Hematopoietic multipotent progenitor cell treated with erythropoietin and hydrocortisone succinate and interleukin-3 and kit ligand, for 17 days (in vitro differentiated cells): ENCODE measurements at places on chromosomes 6 and 20.
A peak's percentile ranks its signal among the peaks of the same experiment; 100 is the strongest.

- no peak for DNase-seq
These were observed 421.5 kb downstream of the CDKAL1 start for GRCh38 chr6:20955751-20956150.

DNA sequence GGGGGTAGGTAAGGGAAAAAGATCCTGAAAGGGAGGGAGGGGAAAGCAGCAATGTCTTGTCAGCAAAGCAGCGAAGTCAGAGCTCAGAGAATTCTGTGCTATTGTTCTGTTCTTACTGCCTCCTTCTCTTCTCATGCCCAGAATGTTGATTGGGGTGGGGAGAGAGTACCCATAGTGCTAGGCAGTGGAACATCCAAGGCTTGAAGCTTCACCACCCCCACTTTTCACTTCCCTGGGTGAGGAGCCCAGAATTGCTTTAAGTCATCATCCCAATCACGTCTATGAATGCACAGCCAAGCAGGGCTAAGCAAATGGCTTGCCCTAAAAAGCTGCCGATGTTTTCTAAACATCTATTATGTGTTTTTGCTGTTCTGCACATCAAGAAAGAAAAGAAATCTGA, 16.5 kb downstream of the REPS1 start:
- DNase-seq = no peak

DNA sequence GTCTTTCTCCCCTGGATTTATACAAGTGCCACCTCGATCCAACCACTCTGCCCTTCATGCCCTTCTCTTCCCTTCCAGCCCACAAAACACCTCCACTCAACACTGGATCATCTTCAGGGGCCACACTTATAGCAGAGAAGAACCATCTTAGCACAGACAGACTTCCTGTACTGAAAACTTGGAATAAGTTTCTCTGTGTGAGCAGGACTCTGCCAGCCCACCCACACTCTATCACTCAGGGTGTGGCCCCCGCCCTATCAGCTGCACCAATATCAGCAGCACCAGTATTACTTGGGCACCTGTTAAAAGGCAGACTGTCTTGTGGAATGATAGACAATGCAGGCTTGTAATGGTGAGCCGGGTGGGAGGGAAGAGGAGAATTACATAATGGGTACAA, 86.7 kb downstream of the SCML4 start:
- no peak for DNase-seq

DNA sequence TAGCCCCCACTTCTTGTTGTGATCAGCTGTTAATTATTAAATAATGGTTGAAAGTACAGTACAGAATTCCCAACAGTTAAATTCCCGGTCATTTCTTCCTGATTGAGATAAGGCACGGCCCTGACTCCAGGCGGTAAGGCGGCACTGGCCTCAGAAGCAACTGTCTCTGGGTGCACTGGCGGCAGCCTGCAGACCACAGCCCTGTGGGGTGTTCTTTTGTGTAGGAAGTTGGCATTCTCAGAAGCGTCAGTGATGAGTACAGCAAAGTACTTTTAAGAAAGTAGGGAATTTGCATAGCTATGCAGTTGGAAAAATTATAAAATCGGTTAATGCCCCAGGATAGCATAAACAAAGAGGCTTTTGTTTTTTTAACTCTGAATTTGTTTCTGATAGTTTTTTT, 50.5 kb downstream of the SAMD5 start:
- DNase-seq = no peak

DNA sequence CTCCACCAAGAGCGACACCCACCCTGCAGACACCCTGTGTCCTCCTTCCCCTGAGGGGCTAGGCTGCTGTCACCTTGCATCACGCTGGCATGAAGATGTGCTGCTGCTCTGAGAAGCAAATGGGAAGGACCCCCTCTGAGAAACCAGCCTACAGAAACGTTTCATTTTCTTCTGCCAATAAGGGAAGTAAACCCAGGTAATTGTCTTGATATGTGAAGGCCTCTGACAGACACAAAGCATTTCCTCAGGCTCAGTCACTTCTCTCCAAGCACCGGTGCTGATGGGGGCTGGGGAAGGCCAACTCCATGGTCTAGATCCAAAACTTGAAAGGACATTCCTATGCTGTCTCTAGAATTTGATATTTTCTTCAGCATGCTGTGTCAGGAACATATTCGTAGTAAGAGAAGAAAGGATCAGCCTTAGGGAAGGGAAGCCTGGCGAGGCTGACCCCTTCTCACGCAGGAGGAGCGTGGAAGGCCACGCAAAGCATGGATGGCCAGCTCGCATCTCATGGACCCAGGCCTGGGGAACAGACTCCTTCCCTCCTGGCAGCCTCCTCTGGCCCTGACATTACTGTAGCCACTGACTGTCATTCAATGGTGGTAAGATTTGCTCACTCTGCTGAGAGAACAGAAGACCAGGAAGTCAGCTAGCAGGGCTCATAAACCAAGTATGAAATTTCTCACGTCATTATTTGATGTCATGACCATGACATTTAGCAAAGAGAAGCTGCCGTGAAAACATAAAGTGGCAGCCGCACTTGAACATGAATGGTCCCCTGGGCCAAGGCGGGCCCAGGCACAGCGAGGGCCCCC, 20.4 kb downstream of the ACSS1 start:
- no peak for DNase-seq

GRCh38 chr6:36065916-36066315, 38.3 kb downstream of the MAPK14 start:
- no peak for DNase-seq

DNA sequence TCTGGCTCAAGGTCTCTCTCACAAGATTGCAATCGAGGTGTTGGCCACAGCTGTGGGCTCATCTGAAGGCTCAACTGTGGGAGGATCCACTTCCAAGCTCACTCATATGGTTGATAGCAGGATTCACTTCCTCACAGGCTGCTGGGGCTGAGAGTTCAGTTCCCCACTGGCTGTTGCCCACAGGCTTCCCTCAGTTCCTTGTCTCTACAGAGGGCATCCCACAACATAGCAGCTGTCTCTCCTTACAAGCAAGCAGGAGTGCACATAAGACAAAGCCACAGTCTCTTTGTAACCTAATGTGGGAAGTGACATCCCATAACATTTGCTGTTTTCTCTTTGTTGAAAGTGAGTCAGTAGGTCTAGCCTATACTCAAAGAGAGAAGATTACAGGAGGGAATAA, 14.0 kb downstream of the SPATS1 start:
- no peak for DNase-seq

- DNase-seq = no peak
These were observed 398.6 kb downstream of the KHDRBS2 start for GRCh38 chr6:61887423-61887822.

DNA sequence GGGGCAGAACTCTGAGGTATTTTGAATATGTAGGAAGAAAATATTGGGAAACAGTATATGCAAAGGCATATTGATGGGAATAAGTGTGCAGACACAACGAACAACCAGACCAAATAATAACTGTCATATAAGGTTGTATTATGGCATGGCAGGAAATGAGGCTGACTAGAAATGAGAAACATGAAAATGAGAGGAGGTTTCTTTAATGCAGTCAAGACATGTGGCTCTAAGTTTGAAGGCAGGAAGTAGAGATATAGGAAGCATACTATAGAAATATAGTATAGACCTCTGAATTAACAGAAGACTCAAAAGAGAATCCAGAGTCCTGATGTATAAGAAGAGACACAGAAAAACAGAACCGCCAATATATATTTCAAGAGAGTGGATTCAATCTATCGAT, 459.7 kb upstream of the PTCHD4 start:
- DNase-seq = no peak

GRCh38 chr6:14707971-14708465, 537.9 kb upstream of the JARID2 start:
- DNase-seq = no peak

DNA sequence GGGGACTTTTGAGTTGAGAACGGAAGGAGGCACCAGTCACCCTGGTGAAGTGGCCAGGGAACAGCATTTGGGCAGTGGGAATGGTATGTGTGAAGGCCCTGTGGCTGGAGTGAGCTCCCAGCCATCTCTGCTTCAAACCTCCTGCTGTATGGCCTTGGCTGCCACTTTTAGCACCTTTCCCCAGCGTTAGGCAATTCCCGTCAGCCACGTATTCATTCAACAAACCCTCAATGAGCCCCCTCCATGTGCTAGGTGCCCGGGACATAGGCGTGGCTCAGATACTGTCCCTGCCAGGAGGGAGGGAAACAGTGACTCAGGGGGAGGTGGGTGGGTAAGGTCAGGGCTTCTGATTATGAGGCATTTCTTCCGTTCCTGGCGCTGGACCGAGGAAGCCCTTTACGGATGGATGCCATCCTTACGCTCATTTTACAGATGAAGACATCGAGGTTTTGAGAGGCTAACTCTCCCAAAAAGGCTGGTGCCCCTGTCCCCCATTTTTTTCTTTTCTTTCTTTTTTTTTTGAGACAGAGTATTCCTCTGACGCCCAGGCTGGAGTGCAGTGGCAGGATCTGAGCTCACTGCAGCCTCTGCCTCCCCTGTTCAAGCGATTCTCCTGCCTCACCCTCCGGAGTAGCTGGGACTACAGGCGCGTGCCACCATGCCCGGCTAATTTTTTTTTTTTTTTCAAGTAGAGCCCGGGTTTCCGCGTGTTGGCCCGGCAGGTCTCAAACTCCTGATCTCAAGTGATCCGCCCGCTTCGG, 37.5 kb downstream of the SRC start:
- peak; percentile 34 for DNase-seq

DNA sequence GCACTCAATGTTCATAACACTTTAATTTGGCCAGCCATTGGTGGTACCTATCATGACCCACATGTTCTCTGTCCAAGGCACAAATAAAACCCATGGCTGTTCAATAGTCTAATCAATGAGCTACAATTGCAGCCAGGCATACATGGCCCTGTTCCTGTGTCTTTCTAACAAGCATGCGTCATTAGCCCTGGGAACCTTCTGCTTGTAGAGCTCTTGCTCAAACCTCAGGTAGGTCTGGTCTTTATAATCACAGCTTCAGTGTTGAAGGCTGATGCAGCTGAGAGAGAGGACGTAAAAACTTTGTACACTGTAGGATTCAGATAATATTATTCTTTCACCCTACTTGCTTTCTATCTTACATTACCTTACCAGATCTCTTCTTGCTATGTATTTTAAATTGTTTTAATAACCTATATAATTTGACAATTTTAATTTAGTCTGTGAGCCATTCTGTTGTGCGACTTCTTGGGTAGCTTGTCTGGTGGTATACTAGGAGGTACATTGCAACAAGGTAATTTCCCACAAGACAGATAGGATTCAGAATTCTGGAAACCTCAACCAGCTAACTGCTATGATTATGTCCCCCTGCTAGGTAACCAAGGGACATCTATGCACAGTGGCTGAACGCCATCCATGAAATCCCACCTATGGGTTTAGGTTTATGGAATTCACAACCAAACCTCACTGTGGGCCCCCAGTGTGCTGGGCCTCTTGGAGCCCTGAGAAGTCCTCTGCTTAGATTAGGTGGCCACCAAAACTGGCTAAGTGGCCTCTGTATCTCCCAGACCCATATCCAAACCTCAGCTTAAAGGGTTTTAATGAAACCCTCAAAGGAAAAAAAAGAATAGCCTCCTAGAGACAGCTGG, 55.4 kb upstream of the RIPOR2 start:
- DNase-seq = no peak

- DNase-seq = no peak
These were observed 21.2 kb downstream of the CUL9 start for GRCh38 chr6:43203029-43203717.

GRCh38 chr6:61935242-61935846, 350.7 kb downstream of the KHDRBS2 start:
- DNase-seq = no peak

- DNase-seq = no peak
These were observed 119.0 kb upstream of the STMND1 start for GRCh38 chr6:16982807-16983206.

DNA sequence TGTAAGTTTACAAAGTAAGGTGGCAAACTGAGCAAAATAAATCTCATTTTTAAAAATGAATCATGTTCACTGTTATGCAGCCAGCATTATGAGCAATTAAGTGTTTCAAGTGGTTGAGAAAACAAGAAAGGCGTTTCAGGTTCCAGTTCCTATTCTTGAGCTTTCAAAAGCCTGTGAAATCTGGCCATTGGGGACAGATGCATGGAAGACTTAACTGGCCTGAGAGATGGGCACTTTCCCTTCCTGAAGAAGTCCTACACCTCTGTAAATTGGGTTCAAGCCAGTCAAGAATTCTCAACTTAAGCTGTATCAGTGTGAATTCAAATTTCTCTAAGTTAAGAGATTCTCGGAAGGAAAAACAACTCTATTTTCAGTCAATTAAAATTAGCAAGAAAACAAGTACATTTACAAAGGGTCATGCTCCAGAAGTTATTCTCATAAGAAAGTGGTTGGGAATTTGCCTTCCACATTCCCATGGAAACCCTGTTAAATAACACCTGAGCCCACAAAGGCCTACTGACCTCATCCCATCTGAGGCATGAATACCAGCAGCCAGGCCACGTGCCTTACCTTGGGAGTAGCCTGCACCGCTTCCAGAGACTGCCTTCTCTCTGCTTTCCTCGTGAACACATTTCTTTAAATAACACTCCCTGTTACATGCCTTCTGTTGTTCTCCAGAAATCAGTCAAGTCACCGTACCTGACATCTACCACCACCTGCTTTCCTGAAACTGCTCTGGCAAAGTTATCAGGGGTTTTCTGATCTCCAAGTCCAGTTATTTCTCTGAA, 19.4 kb downstream of the MAP3K5 start:
- no peak for DNase-seq

GRCh38 chr20:53343448-53343847, 250.2 kb downstream of the ZNF217 start:
- no peak for DNase-seq

DNA sequence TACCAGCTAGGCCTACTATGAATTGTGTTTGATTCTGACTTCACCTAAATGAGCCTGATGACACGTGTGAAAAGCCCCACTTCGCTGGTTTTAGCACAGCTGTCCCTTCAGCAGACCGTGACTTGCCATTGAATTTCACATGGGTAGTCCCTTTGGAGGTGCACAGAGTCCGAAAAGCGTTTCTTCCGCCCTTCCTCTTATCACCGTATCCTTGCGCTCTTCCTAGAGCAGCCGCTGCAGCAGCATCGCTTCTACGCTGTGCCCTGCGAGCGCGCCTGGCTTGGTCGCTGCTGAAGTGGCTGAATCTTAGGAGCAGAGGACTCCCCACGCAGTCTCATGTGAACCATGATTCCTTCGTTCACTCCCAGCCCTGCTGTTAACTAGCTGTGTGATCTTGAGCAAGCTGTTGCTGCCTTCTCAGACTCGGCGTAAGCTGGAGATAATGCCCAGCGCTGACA, 127.0 kb downstream of the PACRG start:
- DNase-seq = no peak
